ENCODE measurements at places on chromosomes 3 and 15.
A peak's percentile ranks its signal among the peaks of the same experiment; 100 is the strongest.

- peak; percentile 39 for DNase-seq
Measured at GRCh38 chr15:28935316-28935715, 49.5 kb downstream of the APBA2 start.

GRCh38 chr3:139016430-139017048 lies 4.2 kb downstream of the PRR23B start:
- DNase-seq, result no peak

GRCh38 chr15:66038387-66039116 lies 169.3 kb downstream of the RAB11A start:
- no peak for DNase-seq

- no peak for DNase-seq
Measured at GRCh38 chr3:131960324-131960723, 74.5 kb downstream of the CPNE4 start.

DNA sequence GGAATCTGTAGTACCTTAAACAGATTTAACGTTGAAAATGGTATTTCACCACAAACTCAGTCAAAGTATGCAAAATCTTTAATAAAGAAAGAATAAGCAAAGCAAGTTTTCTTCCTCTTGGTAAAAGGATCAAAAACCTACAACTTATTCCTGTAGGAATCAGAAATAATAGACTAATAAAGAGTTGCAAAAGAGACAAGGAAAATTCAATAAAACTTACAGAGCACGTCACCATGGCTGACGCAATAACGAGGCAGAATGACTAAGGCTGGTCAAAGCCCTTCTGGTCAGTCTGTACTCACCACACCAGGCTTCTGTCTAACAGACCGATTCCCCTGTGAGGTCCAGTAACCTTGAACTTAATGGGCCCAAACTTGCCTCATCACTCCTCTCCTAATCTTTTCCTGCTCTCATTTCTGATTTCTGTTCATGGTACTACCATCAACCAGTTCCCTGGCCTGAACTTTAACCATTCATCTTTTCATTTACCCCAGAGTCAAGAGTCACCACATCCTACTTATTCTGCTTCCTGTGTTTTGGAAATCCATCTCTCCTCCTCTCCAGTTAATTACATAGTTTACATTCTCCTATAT lies 5.0 kb downstream of the MASP1 start:
- no peak for DNase-seq

GRCh38 chr3:181567311-181568075 lies 144.2 kb upstream of the SOX2 start:
- DNase-seq, result no peak

- DNase-seq, result no peak
Measured at GRCh38 chr3:116388867-116389385, 56.4 kb downstream of the LSAMP start.

DNA sequence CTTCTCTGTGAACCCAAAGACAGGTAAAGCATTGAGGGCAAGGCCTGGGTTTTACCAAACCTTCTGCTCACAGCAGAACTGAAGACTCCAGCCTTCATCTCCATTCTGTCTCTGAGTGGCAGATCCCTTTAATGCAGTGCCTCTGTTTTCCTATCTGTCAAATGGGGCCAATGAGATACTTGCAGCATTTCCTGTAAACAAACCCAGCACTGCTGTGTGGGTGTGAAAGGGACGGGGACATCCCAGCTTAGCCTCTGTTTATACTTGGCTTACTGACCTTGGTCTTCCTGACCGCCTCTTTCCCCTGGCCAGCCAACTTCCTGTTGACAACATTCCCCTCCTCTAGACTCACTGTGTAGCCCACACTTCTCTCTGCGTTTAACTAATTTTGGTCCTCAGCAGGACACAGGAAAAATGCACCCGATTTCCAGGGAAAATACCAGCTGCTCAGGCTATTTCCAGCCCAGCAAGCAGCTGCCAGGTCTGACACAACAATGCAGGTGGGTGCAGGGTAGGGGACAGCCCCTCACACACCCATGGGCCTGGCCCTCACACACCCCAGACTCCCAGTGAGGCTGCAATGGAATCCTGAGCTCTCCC lies 105.9 kb upstream of the HERC1 start:
- no peak for DNase-seq

- no peak for DNase-seq
Measured at GRCh38 chr3:46542344-46542743, 23.8 kb downstream of the LRRC2 start.

DNA sequence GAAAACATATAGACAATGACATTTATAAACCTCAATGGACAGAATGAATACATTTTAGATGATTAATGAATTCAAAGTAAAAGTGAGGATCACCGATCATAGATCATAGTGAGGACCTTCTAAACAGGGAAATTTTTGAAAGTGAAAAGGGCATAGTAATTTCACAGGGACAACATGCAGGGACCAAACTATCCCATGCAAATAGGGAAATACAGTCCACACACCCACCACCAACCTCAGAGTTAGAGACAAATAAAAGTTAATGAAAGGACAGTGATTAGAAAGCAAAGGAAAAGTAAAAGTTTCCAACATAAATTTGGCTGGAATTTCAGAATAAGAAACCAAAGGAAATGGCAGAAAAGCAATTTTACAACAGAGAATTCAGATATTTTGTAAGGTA lies 15.4 kb upstream of the CHRNA7 start:
- DNase-seq, result no peak

- no peak for DNase-seq
Measured at GRCh38 chr3:182730675-182731042, 62.6 kb upstream of the ATP11B start.

DNA sequence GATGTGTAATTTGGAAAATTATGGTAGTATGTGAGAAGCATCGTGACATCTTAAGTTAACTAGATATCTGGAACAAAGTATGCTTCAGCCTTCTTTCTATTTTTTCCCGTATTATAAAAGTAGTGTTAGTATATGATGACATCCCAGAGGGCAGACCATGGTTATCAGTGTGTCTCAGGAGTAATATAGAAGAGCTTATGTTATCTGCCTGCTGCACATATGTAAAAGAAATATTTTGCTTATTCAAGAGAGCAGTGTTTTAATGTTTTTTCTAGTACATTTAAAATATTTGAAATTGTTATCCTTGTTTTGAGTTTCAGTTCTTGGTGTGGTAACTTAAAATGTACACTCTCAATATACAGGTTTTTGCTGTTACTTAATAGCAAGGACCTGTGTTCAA lies 24.1 kb downstream of the PLCL2 start:
- DNase-seq, result no peak

- DNase-seq, result no peak
Measured at GRCh38 chr3:174325834-174326700, 533.1 kb upstream of the NAALADL2 start.

DNA sequence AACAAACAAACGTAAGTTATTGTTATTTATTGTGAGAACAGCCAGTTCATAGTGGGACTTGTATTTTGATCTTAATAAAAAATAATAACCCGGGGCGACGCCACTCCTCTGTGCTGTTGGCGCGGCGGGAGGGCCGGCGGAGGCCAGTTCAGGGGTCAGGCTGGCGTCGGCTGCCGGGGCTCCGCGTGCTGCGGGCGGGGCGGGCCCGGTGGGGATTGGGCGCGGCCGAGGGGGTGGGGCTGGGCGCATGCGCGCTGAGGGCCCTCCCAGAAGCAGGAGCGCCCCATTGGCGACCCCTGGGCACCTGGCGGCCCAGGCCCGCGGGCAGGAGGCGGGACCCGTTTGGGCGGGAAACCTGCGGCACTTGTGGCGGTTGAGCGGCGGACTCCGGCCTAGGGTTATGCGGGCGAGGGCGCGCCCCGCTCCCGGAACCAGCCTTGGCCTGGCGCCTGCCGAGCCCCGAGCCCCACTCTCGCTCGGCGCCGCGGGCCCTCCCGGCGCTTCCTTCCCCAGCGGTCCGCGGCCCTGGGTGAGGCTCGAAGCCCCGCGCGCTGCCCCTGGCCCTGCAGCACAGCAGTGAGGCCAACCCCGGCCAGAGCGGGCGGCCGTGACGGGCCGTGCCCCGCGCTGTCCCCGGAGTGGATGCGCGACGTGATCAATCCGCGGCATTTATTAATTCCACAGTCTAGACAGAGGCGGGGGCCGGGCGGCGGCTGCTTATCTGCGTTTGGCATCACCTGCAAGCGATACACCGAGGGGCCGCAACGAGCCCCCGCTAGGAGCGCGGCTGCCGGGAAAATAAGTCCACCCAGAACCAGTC lies 6.0 kb downstream of the ISL2 start:
- DNase-seq, result no peak

GRCh38 chr3:52600258-52600657 lies 63.9 kb downstream of the UQCC5 start:
- no peak for DNase-seq

- no peak for DNase-seq
Measured at GRCh38 chr15:100880897-100881242, 1.2 kb downstream of the ALDH1A3 start.

GRCh38 chr3:41997702-41998550 lies 36.0 kb upstream of the ULK4 start:
- no peak for DNase-seq

- no peak for DNase-seq
Measured at GRCh38 chr3:137106612-137107240, 148.9 kb downstream of the IL20RB start.

GRCh38 chr15:52805351-52806283 lies 15.5 kb upstream of the ONECUT1 start:
- no peak for DNase-seq

DNA sequence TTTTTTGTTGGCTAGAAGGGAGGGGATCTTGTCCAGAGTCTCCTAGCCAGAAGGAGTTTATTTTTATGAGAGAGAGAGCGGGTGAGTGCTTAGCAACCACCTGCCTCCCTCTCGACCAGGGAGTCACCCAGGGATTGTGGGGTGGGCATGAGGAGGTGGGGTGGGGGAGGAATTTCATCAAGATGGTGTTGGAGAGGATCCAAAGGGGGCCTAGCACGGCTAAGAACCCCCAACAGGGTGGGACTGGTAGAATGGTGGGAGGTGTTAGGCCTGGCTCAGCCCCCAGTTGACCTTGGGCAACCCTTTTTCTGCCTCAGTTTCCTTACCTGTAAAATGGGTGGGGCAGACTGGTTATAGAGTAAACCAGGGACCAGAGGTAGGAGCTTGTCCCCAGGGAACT lies 1.8 kb downstream of the SLC6A6 start:
- no peak for DNase-seq

GRCh38 chr15:24944954-24945353 lies 9.8 kb upstream of the SNRPN start:
- DNase-seq, result no peak

DNA sequence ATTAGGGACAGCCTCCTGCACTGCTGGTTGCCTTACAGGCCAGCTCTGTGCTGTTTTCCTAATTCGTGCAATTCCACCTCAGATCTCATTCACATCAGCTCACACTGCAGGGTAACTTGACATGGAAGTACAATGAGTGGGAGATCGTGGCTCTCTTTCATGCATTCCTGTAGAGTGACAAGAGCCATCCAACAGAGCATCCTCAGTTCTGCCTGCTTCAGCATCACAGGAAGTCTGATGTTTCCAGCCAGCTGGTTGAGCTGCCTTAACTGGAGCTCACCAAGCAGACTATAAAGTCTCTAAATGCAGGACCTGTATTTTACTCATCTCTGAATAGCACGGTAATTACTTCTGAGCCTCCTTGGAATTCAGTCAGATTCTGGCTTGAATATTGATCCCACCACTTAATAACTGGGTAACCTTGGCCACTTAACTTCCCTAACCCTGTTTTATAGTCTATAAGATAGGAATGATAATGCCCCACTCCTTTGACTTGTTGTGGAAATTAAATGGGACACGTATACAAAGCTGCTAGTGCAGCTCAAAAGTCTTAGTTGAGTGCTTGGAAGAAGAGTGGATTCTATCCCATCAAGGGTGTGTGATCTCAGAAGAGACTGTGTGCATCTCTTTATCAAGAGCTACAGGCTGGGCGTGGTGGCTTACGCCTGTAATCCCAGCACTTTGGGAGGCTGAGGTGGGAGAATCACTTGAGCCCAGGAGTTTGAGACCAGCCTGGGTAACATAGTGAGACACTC lies 1.4 kb upstream of the DIS3L start:
- no peak for DNase-seq

DNA sequence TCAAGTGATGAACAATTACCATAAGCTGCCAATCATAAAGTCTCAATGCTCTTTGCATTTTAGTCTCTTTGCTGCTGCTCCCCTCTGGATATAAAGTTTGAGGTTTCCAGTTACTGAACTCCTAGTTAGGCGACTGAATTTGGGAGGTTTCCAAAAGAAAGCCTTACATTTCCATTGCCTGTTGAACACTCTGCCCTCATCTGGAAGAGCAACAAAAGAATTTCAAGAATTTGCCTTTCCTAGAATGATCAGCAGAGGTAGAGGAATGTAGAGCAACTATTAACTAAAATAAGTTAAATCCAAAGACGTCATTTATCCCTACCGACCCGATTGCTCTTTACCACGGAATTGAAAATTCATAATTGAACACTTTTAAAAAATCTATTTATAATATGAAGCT lies 53.4 kb upstream of the PRICKLE2 start:
- DNase-seq, result no peak

DNA sequence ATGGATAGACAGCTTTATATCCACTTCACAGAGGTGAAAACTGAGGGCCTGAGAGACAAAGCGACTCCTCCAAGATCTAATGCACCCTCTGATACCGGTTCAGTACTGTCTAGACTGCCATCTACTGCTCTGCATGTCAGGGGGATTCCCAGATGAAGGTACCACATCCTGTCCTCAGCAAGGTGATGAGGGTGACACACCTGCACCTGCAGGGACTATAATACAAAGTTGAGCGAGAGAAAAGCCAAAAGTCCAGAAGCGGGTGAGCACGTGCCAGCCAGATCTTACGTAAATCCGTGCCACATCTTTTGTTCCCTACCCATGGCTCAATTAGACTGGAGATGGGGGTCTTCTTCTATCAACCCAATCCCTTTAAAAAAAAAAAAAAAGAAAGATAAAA lies 32.4 kb upstream of the HES1 start:
- DNase-seq, result no peak

DNA sequence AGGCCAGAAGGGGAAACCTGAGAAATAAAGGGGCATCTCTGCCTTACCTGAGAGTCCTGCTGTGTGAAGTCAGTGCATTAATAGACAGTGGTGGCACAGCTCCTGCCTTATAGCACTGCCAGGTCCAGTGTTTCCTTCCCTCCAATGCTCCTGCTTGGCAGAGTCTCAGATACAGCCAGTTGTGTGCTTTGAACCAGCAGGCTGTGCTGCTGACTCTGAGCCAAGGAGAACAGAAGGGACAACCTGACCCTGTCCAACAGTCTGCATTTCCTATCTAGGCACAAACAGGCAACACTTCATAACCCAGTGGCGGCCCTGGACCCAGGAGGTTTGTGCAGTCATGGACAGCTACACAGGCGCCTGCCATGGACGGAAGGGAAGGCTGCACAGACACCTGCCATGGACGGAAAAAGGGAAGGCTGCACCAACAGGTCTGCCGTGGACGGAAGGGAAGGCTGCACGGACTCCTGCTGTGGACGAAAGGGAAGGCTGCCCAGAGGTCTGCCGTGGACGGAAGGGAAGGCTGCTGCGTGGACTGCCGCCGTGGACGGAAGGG lies 33.9 kb upstream of the PLXNA1 start:
- no peak for DNase-seq

DNA sequence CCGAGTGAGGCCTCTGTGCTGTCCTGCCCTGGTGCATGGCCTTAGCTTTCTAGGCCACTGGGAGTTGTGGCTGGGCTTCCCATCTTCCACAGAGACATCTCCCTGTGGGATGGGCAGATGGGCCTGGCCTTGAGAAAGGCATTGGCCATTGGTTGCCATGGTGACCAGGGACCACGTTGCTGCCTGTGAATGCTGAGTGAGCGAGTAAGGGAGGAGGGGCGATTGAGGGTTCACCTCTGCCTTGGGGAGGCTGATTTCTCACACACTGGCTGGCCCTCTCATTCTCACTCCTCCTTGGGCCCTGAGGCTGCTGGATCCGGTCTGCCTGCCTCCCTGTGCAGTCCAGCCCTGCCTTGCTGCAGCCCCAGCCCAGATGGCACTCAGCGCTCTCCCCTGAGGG lies 26.4 kb upstream of the DOCK3 start:
- no peak for DNase-seq

GRCh38 chr3:23991306-23991682 lies 46.2 kb downstream of the NR1D2 start:
- DNase-seq, result no peak

Measured in stimulated activated CD8-positive, alpha-beta memory T cell treated with anti-CD3 and anti-CD28 coated beads, Interleukin-7, amount 100 ng/mL, for 24 hours (primary cell).